ENCODE measurements at places on chromosomes 2 and 18.

DNA sequence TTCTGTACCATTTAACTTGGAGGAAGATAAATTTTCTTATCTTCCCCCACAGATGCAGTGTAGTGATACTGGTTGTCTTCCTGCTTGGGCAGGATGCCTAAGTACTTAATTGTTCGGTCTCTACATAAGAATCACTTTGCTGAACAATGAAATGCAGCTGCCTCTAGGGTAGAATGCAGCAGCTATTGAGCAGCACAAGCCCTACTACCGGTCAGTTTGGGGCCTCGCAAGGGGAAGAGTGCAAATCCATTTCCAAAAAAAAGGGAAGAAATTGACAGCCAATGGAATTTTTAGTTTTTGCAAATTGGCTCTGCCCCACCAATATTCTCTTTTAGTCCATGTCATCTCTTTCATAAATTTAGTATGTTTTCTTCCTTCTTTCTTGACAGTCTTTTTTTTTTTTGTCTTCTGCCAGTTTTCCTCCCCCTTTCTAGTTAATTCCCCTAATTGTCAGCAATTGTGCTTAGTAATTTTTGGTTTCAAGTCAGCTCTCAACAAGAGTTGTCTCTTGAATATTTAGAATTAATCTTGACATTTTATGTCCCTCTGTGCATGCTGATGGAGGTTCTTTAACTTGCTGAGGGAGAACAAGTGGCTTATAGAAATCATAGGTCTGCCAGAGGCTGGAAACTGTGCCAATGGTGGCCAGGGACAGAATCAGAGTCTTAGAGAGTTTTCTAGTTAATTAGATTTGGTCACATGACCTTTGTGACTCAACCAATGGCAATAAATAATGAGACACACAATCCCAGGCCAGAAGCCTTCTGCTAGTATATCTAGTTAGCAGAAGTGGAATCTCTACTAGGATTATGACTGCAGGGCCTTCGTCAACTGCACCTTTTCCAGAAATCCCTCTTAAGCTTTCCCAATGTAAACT lies 270.0 kb downstream of the CTNNA2 start:
- DNase-seq = no peak

GRCh38 chr18:62717169-62717924 lies 2.0 kb downstream of the PHLPP1 start:
- DNase-seq = peak; percentile 43

- DNase-seq = no peak
Observed at GRCh38 chr18:34522603-34523002, 187.5 kb upstream of the DTNA start.

- no peak for DNase-seq
Observed at GRCh38 chr18:28766721-28767120, 589.8 kb upstream of the CDH2 start.

- no peak for DNase-seq
Observed at GRCh38 chr2:50103442-50103841, 928.5 kb downstream of the NRXN1 start.

All from kidney capillary endothelial cell (primary cell).